ENCODE measurements at places on chromosomes 3 and 15.
A peak's percentile ranks its signal among the peaks of the same experiment; 100 is the strongest.

GRCh38 chr3:127961963-127962362 is 46.9 kb downstream of the KBTBD12 start:
- peak; percentile 48 for DNase-seq

DNA sequence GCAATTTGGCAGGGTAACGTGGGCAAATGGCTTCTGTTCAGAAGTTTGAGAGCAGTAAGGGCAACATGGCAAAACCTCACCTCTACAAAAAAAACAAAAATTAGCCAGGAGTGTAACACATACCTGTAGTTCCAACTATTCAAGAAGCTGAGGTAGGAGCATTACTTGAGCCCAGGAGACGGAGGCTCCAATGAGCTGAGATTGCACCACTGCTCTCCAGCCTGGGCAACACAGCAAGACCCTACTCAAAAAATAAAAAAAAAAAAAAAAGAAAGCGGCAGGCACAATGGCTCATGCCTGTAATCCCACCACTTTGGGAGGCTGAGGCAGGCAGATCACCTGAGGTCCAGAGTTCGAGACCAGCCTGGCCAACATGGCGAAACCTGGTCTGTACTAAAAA is 5.9 kb upstream of the INO80 start:
- no peak for DNase-seq

- DNase-seq, result no peak
Measured at GRCh38 chr15:52520421-52520820, 8.3 kb downstream of the MYO5A start.

DNA sequence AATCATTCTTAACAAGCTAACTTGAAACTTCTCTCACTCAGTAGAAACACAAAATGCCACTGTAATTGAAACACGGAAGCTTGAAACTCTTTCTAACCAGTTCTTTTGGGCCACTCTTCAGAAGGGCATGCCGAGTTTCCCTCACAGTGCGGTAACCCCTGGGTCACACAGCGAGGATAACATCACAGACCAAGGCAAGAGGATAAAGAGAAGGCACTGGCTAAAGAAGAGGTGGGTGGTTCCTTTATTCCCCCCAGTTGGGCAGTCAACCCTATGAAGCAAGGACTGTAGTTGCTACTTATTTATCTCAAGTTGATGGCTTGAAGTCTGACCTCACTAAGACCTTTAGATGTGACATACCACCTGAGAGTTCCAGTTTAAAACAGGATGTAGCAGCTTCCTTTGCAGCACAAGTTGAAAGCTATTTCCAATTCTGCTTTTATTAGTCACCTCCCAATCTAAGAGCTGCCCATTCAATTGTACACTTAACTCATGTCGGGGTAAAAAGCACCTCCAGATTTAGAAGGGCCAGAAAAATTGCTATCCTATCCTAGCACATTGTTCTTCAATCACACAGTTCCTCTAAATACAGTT is 272.4 kb downstream of the TIGIT start:
- no peak for DNase-seq

DNA sequence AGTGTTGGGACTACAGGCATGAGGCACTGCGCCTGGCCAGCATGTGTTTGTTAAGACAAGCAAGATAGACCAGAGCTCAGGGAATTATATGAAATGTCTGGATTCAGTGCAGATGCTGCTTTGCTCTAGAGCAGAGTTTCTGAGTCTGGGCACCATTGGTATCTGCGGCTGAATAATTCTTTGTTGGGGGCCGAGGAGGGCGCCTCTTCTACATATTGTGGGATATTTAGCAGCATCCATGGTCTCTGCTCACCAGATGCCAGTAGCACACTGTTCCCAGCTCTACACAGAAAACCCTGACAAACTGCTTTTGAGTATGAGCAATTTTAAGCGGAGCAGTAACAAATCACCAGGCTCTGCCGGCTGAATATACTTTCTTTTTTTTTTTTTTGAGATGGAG is 3.6 kb upstream of the LDHAL6B start:
- no peak for DNase-seq

DNA sequence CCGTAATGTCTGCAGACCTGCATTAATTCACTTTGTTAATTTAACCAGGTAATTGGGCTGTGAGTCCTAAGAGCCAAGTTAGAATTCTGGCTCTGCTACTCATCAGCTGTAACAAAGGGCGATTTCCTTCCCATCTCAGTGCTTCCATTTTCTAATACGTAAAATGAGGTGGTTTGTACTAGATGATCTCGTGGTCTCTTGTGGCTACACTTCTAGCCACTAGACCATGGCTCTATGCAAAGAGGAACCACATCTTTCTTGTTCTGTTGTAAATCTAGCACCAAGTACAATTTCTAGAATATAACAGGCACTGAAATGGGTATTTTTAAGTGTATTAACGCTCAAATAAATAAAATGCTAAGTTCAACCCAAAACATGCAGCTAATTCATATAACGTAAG is 174.4 kb upstream of the THBS1 start:
- DNase-seq, result no peak

DNA sequence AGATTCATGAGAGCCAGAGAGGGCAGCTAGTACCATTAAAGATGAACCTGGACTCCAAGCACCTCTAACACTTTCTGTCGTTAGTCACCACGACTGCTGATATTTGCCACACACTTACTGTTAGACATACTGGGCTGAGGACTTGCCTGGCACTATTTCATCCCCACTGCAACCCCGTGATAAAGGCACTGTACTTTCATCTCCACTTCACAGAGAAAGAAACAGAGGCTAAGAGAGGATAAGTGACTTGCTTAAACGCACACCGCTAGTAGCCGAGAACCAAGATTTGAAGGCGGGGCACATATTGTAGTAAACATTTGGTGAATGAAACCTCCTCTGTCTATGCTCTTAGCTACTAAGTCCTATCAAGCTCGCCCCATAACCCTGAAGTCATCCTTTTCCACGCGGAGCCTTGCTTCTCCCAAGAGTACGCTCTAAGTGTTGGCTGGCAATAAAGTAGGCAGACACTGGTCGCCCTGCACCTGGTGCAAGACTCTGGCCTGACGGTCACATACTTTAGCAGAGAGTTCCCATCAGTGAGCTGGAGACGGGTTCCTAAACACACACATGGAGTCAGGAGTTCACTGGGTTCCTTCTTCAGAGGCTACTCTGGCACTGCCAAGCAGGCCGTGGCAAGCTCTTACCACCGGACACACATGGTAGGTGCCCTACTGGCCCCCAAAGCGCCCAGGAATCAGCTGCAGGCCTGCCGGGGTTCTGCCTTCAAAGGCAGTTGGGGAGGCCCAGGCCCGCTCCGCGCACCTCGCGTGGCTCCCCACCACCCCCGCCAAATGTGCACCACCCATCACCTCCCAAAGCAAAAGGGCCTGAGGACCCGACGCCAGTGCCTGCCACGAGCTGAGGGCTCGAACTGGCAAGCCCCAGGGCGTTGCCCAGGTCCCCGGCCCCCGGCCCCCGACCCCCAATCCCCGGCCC is 951 bp downstream of the POMGNT2 start:
- DNase-seq, result no peak

- peak; percentile 18 for DNase-seq
Measured at GRCh38 chr3:131933665-131934064, 101.1 kb downstream of the CPNE4 start.

GRCh38 chr3:128697341-128697740 is 28.6 kb upstream of the RAB7A start:
- no peak for DNase-seq

DNA sequence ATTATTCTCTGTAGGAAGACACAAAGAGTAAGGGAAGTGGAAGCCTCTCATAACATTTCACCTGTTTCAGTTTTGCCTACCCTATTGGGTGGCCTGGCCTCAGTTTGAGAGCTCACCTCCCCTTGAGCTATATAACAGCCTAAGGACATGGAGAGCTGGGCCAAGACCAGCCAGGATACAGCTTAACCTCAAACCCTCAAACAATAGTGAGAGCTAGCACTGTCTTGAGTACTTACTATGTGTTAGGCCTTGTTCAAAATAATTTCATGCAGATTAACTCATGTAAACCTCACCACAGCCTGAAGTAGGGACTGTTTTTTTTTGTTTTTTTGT is 15.0 kb upstream of the TBL1XR1 start:
- DNase-seq, result no peak

- peak; percentile 76 for DNase-seq
Measured at GRCh38 chr3:125280668-125281361, 68.3 kb upstream of the SLC12A8 start.

DNA sequence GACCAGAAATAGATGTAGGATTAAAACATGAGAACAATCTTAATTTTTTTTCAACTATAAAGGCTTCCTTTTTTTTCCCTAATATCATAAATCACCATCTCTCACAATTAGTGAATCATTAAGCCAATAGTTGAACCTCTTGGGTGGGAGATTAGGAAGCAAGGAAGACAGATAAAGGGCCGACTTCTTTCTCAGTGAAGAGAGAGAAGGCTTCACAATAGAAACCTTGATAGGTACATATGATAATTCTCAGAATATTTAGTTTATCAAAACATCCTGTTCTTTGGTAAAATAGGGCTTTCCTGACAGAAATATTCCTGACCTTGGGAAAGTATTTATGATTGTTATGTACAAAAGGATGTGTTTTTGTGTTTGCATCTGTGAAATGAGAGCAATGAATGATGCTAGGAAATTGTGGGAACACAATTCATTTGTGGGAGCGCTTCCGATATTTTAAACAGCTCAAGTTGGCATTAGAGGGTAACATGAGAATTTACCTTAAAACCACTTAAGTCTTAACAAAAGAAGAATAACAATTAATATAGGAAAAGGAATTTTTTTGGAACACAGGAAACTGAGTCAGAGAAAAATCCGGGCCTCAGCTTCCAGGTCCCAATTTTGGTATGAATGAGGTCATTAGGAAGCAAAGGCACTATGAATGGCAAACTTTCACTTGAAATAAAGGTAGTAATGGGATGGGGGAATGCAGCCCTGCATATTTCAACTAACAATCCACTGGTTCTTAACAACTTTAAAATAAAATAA is 263.2 kb upstream of the TGFBR2 start:
- DNase-seq, result no peak

DNA sequence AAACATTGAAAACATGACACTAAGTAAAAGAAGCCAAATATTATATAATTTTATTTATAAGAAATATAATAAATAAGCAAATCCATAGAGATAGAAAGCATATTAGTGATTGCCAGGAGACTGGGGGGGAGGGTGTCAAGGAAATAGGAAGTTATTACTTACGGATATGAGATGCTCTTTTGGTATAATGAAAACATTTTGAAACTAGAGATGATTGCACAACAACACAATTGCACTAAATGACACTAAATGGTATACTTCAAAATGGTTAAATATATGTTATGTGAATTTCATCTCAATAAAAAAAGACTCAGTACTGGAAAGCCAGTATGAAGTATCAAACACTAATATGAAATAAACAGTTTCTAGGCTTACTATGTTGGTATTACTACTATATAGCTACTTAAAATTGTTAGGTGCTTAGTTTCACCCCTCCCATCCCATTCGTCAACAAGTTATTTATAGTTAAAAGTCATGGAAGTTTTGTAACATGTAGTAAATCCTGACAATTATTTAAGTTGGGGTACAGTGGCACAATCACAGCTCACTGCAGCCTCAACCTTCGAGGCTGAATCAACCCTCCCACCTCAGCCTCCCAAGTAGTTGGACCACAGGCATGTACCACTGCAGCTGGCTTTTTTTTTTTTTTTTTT is 43.7 kb downstream of the STAG1 start:
- DNase-seq, result no peak

Data from fibroblast of upper back skin (primary cell).